RKO (cell line): ENCODE measurements at places on chromosomes 13 and 19.

- no peak for DNase-seq
Observed at GRCh38 chr13:103598671-103599070, 532.5 kb upstream of the SLC10A2 start.

DNA sequence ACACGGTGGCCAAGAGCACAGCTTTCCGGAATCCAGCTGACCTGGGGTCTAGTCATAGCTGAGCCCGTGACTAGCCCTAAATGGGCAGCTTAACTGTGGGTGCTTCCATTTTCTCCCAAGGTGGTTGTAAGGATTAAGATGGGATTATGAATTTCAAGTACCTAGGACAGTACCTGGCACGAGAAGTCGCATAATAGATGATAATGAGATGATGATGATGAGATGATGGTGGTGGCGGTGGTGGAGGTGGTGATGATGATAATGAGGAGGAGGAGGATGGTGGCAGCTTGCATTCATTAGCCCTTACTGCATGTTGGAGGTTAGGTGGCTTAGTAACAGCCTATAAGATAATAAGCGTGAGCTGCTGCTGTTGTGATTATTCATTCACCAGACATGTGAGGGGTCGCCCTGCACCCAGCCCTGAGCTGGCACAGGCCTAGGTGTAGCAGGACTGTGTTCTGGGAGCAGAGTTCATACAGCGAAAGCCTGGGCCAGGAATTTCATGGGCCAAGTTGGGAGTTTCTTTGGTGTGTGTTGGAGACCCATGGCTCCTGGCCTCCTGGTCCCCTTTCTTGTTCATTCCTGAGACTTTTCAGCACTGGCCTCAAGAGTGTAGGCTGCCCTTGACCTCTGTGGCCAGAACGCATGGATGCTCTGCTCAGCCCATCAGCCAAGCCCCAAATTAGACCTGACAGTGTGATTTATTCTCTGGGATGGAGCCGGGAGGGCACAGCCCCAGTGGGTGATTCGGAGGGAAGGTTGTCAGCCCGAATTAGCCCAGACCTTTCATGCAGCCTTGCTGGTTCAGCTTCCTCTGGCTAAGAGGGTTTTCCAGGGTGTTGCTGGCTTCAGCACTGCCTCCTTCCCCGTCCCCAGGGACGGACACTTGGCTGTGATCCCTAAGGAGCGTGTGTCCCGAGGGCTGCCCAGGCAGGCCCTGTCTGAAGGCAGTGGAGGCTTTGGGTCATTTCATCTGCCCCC, 128.8 kb downstream of the SIPA1L3 start:
- DNase-seq: no peak

GRCh38 chr13:98492335-98493041, 84.4 kb downstream of the STK24 start:
- DNase-seq: no peak

GRCh38 chr13:20461481-20461859, 64.2 kb downstream of the CRYL1 start:
- DNase-seq: no peak

- no peak for DNase-seq
Observed at GRCh38 chr13:73991884-73992283, 142.3 kb downstream of the KLF12 start.

- DNase-seq: no peak
Observed at GRCh38 chr13:113836768-113837559, 26.9 kb downstream of the GAS6 start.

DNA sequence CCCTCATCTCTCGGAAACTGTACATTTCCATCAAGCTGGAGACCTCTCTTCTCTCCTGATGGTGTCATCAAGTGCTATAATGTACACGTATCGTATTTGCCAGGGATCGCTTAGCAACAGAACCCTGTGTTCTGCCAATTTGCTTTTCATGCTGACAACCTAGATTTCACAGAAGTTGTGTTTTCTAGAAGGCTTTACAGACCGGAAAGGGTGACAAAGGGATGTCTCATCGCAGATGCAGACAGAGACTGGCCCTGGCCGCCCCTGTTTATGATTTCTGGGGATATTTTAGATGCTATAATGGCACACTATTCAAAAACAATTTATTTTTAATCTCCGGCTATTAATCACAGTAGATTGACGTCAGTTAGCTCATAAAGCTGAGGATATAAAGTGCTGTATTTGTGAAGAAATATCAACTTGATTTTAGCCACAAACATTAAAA, 291.4 kb downstream of the IRS2 start:
- no peak for DNase-seq

GRCh38 chr13:26836626-26837025, 76.0 kb upstream of the GPR12 start:
- no peak for DNase-seq

DNA sequence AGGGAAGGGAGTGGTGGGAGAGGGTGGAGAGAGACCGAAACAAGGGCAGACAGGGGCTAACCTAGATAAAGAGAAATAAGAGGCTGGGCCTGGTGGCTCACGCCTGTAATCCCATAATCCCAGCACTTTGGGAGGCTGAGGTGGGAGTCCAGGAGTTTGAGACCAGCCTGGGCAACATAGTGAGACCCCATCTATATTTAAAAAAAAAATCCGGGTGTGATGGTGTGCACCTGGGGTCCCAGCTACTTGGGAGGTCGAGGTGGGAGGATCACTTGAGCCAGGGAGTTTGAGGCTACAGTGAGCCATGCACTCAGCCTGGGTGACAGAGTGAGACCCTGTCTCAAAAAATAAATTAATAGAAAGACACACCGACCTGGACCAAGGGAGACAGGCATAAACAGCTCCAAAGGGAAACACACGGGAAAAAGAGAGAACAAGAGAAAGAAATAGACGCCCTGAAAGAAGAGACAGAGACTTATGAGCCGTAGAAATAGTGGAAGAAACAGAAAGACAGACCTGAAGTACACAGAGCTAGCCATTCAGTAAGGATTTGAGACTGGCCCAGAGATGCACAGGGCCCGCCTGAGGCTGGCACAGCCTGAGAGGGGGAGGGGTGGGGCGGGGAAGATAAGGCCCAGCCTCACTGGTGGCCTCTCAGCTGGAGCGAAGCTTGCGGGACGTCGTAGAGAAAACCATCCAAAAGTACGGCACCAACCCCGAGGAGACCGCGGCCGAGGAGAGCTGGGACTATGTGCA, 2.2 kb downstream of the CD37 start:
- no peak for DNase-seq

GRCh38 chr19:5572556-5573286, 5.0 kb upstream of the TINCR start:
- no peak for DNase-seq

GRCh38 chr13:99505814-99506269, 4.6 kb downstream of the TM9SF2 start:
- peak; percentile 1 for DNase-seq

DNA sequence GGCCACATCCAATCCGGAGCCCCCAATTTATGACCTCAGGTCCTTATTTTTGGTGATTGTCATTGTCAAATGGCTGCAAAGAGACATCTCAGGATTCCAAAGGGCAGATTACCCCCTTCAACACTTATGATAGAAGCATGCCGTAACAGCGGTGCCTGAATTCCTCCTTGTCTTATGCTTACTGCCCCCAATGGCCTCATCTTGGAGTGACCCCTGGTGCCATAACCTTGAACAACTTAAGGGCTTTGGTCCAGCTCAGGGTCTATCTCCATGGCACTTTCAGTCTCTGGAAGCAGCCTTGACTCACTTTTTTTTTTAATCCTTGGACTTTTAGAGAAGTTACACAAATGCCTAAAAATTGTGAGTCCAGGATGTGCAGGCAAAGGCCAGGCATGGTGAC, 171.6 kb upstream of the ZNF507 start:
- no peak for DNase-seq

- no peak for DNase-seq
Observed at GRCh38 chr13:77863144-77863543, 55.5 kb downstream of the EDNRB start.

DNA sequence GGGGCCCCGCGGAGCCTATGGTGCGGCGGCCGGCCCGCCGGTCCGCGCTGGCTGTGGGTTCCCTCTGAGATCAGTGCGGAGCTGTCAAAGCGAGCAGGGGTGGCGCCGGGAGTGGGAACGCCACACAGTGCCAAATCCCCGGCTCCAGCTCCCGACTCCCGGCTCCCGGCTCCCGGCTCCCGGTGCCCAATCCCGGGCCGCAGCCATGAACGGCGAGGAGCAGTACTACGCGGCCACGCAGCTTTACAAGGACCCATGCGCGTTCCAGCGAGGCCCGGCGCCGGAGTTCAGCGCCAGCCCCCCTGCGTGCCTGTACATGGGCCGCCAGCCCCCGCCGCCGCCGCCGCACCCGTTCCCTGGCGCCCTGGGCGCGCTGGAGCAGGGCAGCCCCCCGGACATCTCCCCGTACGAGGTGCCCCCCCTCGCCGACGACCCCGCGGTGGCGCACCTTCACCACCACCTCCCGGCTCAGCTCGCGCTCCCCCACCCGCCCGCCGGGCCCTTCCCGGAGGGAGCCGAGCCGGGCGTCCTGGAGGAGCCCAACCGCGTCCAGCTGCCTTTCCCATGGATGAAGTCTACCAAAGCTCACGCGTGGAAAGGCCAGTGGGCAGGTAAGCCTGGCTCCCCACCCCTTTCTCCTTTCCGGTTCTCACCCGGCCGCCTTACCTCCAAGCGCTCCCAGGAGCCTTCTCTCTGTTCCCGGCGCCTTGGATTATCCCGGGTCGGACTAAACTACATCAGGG, at the start of gene PDX1:
TSS of gene PDX1 (plus strand) at position 67 of the 743 bp plus-strand sequence. CDS start at position 206, 139 bp downstream.
- no peak for DNase-seq

DNA sequence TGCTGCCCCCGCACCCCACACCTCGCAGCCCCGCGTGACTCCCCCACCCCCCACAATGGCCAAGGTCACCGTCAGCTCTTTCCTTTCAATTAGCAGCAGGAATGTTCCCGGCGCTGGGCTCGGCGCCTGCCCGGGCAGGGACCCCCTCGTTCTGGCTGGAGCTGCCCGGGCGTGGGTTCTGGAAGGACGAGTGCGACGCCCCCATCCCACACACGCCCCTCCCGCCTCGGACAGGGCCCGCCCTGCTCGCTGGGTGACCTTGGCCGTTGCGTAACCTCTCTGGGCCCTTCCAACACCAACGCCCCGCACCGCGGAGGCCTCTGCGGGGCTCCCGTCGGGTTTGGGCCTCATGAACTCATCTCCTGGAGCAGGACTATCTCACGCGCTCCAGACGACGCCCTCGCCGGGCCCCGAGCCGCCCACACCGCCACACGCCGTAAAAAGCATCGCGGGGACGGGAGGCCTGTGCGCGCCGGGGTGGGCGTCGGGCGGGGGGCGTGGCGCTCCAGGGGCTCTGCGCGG, 10.3 kb downstream of the PALM start:
- DNase-seq: no peak

- DNase-seq: no peak
Observed at GRCh38 chr13:112513761-112514160, 74.2 kb downstream of the TUBGCP3 start.

DNA sequence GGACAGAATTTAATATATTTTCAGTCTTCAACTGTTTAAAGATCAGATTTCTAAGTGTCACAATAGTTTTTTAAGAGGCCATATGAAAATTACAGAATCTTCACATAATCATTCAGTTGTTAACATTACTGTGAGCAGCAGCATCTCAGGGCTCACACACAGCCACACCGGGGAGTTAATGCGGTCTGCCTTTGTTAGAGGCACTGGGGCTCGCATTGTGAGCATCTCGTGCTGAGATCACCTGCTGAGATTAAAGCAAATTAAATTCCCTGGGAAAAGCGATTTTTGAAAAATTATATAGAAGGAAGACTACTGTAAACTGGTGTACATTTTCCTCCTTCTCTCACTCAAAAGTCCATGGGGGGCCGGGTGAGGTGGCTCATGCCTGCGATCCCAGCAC, 16.6 kb downstream of the GPR12 start:
- no peak for DNase-seq

GRCh38 chr13:22961835-22962537, 218.8 kb upstream of the SGCG start:
- no peak for DNase-seq

GRCh38 chr19:7862413-7862951, 11.7 kb downstream of the PRR36 start:
- no peak for DNase-seq

- peak; percentile 74 for DNase-seq
Observed at GRCh38 chr13:20526664-20527063, 1.0 kb upstream of the CRYL1 start.

- no peak for DNase-seq
Observed at GRCh38 chr19:35991731-35992450, 3.1 kb upstream of the SDHAF1 start.

GRCh38 chr19:5138606-5139582, 170.0 kb downstream of the KDM4B start:
- DNase-seq: peak; percentile 19

DNA sequence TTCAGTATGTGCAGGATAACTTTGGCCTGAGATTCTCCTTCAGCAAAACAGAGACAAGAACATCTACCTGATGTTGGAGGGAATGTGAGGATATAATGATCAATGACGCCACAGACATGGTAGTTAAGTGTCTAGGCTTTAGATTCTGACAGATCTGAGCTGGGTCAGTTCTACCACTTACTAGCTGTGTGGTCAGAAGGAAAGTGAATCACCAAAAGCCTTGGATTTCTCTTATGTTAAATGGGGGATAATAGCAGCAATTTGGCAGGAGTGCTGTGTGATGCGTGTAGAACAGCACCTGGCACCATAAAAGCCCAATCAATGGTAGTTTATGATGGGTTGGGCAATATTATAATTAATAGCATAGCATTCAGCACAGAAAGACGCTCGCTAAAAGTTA, 41.7 kb downstream of the RXFP2 start:
- no peak for DNase-seq

DNA sequence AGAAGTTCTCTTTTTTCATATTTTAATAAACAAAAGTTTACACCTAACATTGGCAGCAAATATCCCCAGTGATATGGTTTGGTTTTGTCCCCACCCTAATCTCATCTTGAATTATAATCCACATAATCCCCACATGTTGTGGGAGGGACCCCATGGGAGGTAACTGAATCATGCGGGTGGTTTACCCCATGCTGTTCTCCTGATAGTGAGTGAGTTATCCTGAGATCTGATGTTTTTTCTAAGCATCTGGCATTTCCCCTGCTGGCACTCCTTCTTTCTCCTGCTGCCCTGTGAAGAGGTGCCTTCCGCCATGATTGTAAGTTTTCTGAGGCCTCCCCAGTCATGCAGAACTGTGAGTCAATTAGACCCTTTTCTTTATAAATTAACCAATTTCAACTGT, 214.7 kb downstream of the SLITRK1 start:
- no peak for DNase-seq

- DNase-seq: no peak
Observed at GRCh38 chr13:39685652-39686051, 30.2 kb downstream of the COG6 start.

GRCh38 chr13:113022745-113023574, 53.9 kb downstream of the MCF2L start:
- DNase-seq: no peak

- DNase-seq: no peak
Observed at GRCh38 chr19:53555352-53555751, 17.4 kb downstream of the ZNF331 start.
